ENCODE measurements at places on chromosomes 2 and 18.

- DNase-seq, result no peak
Measured at GRCh38 chr2:107806901-107807300, 19.8 kb upstream of the RGPD4 start.

DNA sequence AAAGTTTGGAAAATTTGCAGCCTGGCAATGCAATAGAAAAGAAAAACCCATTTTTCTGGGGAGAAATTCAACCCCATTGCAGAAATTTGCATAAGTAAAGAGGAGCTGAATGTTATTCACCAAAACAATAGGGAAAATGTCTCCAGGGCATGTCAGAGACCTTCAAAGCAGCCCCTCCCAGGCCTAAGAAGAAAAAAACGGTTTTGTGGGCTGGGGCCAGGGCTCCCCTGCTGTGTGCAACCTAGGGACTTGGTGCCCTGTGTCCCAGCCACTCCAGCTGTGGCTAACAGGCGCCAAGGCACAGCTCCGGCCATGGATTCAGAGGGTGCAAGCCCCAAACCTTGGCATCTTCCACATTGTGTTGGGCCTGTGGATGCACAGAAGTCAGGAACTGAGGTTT is 224.5 kb downstream of the TXNL1 start:
- no peak for DNase-seq

DNA sequence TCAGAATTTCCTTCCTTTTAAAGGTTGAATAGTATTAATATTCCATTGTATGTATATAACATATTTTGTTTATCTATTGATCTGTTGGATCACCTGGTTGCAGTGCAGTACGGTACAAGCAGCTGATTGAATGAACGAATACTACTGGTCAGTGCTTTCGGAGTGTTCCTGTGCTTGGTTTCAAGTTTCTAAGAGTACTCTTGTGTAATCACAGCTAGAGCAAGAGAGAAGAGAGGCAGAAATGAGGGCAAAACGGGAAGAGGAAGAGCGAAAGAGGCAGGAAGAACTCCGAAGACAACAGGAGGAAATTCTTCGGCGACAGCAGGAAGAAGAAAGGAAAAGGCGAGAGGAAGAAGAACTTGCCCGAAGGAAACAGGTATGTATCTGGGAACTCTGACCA is 40.3 kb upstream of the KCNJ13 start:
- no peak for DNase-seq

- no peak for DNase-seq
Measured at GRCh38 chr2:236820763-236821344, 251.2 kb downstream of the ACKR3 start.

- DNase-seq, result no peak
Measured at GRCh38 chr18:40292985-40293710, 1661.9 kb upstream of the PIK3C3 start.

GRCh38 chr2:173979751-173980351 is 14.7 kb upstream of the SP3 start:
- no peak for DNase-seq

- DNase-seq, result peak; percentile 27
Measured at GRCh38 chr18:49447810-49448745, 12.4 kb downstream of the DYM start.

DNA sequence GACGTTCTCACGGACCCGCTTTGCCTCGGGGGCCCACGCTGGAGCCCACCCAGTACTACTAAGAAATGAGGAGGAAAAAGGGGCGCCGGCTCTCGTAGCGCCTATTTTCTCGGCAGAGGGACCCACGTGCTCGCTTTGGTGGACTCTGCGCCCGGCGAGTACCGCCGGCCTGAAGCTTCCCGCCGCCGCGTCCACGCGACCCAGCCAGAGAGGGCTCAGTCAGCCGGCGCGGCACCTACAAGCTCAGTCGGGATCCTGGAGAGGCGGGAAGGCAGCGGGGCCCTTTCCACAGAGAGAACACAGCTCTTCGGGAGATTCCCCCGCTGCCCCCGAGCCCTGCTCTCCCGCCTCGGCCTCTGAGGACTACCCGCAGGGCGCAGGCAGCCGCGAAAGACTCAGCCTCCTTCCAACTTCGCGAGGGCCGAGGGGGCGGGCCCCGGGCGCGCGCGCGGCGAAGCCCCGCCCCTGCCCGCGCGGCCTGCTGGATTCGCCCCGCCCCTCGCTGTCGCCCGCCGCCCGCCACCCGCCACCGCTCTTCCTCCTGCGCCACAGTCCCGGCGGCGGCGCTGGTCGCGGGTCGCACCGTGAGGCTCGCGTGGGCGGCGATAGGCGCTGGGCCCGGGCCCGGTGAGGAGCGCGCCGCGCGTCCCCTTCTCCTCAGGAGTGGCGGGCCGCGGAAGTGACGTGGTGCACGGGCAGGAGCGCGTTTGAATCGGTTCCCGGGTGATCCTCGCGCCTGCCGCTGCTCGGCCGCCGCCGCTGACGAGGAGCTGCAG is at the start of gene SMCHD1:
TSS of gene SMCHD1 (plus strand) at position 549 of the 776 bp plus-strand sequence. CDS start 350 bp downstream, outside the sequence.
- peak; percentile 88 for DNase-seq

- no peak for DNase-seq
Measured at GRCh38 chr2:122988395-122989221, 1036.5 kb upstream of the CNTNAP5 start.

- DNase-seq, result no peak
Measured at GRCh38 chr2:146131785-146132184, 1611.9 kb upstream of the ZEB2 start.

GRCh38 chr2:238883421-238883901 is 35.6 kb downstream of the TWIST2 start:
- no peak for DNase-seq

GRCh38 chr2:75986617-75987016 is 275.9 kb upstream of the GCFC2 start:
- DNase-seq, result no peak

DNA sequence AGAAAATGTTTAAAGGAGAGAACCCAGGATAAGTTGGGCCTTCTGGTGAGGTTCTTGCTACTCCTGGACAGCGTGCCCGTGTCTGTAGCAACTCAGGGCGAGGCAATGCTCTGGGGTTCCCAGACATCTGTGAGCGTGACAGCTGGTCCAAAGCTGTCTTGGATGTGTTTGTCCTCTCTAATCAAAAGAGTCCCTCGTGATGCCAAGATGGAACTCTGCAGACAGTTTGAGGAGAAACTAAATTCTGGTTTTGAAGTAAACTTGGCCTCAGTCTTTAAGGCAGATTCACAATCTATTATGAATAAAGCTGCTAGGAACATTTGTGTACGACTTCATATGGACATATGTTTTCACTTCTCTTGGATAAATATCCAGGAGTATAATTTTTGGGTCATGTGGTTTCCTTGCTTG is 47.3 kb downstream of the TMEM17 start:
- no peak for DNase-seq

GRCh38 chr2:109407276-109408042 is 206.3 kb downstream of the SEPTIN10 start:
- no peak for DNase-seq

DNA sequence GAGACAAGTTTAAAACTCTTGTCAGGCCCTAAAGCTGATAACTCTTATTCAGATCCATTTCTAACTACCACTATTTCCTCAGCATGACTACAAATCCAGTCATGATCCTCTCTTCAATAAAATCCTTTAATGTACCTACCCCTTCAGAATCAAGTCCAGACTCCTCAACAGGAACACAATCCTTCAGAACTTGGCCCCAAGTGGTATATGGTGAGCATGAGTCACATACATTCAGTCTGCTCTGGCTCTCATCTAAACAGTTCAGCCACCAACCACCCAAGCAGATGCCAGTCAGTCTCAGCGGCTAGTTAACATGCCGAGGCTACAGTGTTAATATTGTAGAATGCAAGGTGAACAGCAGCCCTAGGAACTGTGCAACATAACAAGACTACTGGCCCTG is 9.7 kb downstream of the LMAN2L start:
- DNase-seq, result no peak

- no peak for DNase-seq
Measured at GRCh38 chr2:179106342-179106675, 56.4 kb upstream of the CCDC141 start.

DNA sequence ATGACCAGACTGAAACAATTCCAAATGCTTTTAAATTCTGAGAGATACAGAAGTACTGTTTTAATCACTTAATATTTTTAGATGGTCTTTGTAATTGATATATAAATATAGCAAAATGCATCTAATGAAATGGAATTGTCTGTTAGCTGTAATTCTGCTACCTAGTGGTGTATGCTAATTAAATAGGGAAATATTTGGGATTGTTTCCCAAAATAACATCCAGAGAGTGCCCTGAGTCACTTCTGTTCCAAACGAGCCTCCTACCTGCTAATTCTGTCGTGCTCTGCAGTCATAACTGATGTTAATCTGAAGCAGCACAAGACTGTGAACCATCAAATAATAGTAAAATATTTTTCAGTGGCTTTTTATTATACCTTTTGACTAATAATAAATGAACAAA is 71.4 kb upstream of the NOSTRIN start:
- no peak for DNase-seq

- DNase-seq, result no peak
Measured at GRCh38 chr2:229489016-229489415, 217.9 kb upstream of the PID1 start.

DNA sequence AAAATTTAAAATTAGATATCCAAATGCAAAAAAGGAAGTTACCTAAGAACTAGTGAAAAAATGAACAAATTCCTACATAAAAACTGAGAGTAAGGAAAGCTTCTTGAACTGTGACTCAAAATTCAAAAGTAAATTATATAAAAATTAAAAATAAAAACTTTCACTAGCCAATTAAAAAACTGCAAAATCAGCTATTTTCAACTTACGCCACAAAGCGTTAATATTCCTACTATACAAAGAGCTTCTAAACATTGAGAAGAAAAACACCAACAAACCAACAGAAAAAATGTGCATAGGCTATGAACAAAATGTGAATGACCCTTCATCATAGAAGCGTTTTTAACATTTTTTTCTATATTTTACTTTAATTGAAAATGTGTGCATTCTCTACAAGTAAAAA is 445.7 kb downstream of the CDH2 start:
- DNase-seq, result no peak

- DNase-seq, result no peak
Measured at GRCh38 chr2:59658906-59659635, 894.4 kb downstream of the BCL11A start.

GRCh38 chr2:10229462-10230099 is 73.1 kb upstream of the HPCAL1 start:
- DNase-seq, result no peak

- DNase-seq, result no peak
Measured at GRCh38 chr2:237998530-237998929, 31.7 kb downstream of the UBE2F start.

- no peak for DNase-seq
Measured at GRCh38 chr2:185128996-185129395, 530.7 kb downstream of the ZNF804A start.

GRCh38 chr2:12928775-12929401 is 212.2 kb downstream of the TRIB2 start:
- no peak for DNase-seq

- no peak for DNase-seq
Measured at GRCh38 chr18:24613896-24614640, 153.6 kb downstream of the HRH4 start.

DNA sequence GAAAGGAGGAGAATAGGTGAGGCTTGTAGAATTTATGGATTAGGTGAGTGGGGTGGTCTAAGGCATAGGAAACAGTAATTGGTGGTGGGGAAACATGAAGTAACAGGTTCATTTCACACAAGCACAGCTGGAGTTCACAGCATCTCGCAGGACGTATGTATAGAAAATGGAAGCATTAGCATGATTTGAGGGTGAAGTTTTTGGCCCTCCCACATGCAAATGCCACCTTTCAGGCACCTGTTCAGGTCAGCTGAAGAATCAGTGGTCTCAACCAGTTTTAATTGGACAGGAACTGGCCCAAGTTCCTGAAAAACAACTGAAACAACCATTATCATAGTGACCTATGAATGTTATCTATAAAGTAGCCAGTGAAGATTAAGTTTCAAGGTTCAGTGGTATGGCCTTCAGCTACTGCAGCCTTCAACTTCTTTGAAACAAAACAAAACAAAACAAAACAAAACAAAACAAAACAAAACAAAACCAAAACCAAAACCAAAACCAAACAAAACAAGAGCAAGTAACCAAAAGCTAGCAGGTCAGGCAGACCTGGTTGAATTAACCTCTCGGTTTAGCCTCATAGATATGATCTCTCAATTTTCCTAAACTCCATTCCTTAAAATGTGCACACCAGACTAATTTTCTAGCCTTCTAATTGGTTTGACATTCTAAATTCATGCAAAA is 102.1 kb upstream of the SPHKAP start:
- no peak for DNase-seq

- no peak for DNase-seq
Measured at GRCh38 chr2:598058-598802, 79.0 kb downstream of the TMEM18 start.

GRCh38 chr18:59730896-59731295 is 33.7 kb upstream of the CCBE1 start:
- no peak for DNase-seq

- no peak for DNase-seq
Measured at GRCh38 chr2:234682492-234683228, 185.8 kb upstream of the ARL4C start.

- DNase-seq, result no peak
Measured at GRCh38 chr2:152222975-152223637, 47.5 kb upstream of the STAM2 start.

GRCh38 chr2:169693360-169693759 is 845 bp downstream of the CFAP210 start:
- DNase-seq, result no peak

- DNase-seq, result no peak
Measured at GRCh38 chr2:54589340-54590215, 133.5 kb downstream of the SPTBN1 start.

DNA sequence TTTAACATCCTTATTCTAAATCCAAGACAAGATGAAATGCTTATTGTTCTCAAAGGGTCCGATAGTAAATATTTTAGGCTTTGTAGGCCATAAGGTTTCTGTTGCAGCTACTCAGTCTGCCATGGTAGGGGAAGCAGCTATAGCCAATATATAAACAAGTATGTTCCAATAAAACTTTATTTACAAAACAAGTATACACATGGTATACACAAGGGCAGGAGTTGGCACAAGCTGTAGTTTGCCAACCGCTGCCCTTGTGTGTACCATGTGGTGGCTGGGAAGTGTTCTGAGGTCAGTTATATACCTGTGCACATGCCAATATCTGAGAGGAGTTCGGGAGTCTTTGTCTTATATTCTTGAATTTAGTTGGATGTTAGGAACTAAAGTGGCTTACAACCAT is 126.0 kb upstream of the DNMT3A start:
- no peak for DNase-seq

GRCh38 chr2:147843391-147843863 is 1.4 kb upstream of the ACVR2A start:
- no peak for DNase-seq

- no peak for DNase-seq
Measured at GRCh38 chr2:85705680-85706039, 11.5 kb downstream of the GNLY start.

DNA sequence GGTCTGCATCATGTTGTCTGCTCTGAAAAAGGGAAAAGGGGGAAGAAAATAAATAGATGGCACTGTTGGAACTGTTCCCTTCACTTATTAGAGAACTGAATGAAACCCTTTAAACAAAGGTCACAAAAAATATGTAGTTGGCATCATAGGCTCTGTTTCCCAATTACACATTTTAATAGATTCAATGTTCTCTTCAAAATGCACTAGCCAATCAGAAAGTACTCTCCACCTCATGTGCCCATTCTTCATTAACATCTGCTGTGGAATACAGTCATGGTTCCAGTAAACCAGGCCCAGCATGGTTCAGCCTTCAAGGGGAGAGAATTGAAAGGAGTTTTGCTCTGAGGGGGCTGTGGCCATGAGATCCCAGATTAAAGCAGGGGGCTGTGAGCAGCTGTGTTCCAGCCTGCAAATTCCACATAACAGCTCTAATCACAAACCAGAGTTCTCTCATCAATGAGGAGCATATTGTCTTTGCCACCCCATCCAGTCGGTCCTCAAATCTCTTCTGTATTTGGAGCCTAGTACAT is 165.9 kb upstream of the CREB1 start:
- no peak for DNase-seq

GRCh38 chr2:85878719-85879370 is 9.9 kb downstream of the ST3GAL5 start:
- DNase-seq, result no peak

Measured in stimulated activated naive CD4-positive, alpha-beta T cell treated with Interleukin-2 at 50 U/mL for 16 hours (primary cell).